ENCODE measurements at places on chromosomes 11 and 22. TPM values are rescaled to one million over a fixed set of nuclear protein-coding genes. Genes with fewer than 3 reads are reported as not detected.

GRM5 gene
- 0.15 TPM for total RNA-seq

LRRC56 gene
- 2.0 TPM for total RNA-seq

INPP5J gene
- total RNA-seq = 0.87 TPM

SLC22A25 gene
- total RNA-seq = not detected

POTEH gene
- not detected for total RNA-seq

ABCC8 gene
- not detected for total RNA-seq

F2 gene
- 1.1 TPM for total RNA-seq

FJX1 gene
- total RNA-seq = 36.1 TPM

SMIM38 gene
- total RNA-seq = not detected

KCNK4 gene
- not detected for total RNA-seq

CHADL gene
- 0.87 TPM for total RNA-seq

SLC5A12 gene
- total RNA-seq = 0.10 TPM

GRCh38 chr11:130390071-130390758 lies 38.2 kb downstream of the ADAMTS8 start:
- DNase-seq = peak; percentile 73

DNA sequence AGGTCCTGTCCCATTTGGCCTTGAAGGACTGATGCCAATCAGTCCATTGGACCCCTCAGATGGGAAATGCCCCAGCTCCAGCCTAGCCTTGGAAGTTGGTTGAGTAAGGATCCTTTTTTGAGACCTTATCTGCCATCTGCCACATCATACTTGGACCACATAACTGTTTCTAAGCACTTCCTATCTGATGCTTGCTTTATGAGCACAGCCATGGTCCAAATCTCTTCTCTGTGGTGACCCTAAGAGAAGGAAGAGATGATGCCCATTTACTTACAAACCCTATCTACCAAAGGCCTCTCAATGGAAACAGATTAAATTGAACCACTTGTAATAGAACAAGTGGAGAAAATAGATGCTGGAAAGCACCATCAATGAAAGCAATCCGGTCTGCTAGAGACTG lies 53.8 kb upstream of the TTC12 start:
- no peak for DNase-seq

DNA sequence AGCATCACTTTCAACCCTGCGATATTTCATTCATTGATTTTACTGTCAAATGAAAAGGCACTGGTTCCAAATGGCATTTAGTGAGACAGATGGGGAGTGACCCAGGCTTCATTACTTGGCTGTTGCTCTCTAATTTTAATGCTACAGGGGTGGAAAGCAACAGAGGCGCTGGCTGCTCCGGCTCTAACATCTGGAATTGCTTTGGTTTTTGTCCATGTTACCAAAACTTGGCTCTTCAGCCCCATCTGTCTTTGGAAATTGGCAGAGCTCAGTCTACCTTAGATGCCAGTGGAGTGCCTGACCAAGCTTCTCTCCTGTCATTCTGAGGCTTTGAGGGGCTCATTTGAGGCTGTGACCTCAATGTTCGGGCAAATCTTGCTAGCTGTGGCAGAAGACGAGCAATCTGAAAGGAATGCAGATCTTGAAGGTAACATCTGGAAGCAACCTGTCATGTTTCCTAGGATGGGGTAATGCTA lies 409.5 kb upstream of the SYN3 start:
- no peak for DNase-seq

- no peak for DNase-seq
These were observed 4.3 kb downstream of the INCENP start for GRCh38 chr11:62127941-62128770.

DNA sequence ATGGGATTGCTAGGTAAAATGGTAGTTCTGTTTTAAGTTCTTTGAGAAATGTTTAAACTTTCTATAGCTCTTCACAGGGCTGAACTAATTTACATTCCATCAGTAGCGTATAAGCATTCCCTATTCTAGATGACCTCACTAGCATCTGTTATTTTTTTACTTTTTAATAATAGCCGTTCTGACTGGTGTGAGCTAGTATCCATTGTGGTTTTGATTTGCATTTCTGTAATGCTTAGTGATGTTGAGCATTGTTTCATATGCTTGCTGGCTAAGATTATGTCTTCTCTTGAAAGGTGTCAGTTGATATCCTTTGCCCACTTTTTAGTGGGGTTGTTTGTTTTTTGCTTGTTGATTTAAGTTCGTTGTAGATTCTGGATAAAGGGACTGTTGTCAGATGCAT lies 35.9 kb downstream of the MMP27 start:
- DNase-seq = no peak

DNA sequence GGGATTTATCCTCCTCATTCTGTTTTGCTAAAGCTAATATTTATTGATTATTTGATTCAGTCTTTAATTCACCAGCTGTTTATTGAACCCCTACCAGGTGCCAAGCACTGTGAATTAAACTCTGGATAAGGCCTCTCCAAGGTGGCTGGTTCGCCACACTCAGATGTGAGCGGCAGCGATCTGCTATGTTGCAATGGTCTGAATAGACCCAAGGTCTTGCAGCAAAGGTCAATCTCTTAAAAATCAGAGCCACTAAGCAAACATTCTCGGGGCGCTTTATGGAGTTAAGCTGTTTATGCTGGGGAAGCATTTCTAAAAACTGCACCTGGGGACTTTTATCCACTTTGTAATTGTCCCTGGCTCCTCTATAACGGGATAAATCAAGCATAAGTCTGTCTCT lies 10.5 kb upstream of the TSPAN18 start:
- no peak for DNase-seq

GRCh38 chr11:5815534-5815933 lies 6.8 kb downstream of the OR52N2 start:
- DNase-seq = no peak

GRCh38 chr11:59254286-59254685 lies 41.6 kb upstream of the MPEG1 start:
- DNase-seq = no peak

DNA sequence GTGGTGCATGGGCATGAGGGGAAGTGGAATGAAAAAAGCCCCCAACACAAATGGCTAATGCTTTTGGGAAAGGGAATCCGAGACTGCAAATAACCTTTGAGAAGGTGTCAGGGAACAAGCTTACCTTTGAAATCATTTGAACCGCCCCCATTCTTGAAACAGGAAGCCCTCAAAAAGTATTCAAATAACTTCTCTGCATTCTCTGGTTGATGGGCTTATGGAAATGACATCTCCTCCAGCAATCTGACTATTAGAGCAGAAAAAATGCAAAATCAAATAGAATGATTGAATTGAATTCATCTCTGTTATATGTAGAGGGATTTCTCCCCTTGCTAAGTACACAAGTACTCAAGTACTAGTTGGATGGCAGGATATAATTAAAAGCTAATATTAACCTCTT lies 409.9 kb downstream of the TMEM135 start:
- DNase-seq = no peak

GRCh38 chr11:122668562-122669090 lies 13.1 kb downstream of the UBASH3B start:
- peak; percentile 75 for DNase-seq

DNA sequence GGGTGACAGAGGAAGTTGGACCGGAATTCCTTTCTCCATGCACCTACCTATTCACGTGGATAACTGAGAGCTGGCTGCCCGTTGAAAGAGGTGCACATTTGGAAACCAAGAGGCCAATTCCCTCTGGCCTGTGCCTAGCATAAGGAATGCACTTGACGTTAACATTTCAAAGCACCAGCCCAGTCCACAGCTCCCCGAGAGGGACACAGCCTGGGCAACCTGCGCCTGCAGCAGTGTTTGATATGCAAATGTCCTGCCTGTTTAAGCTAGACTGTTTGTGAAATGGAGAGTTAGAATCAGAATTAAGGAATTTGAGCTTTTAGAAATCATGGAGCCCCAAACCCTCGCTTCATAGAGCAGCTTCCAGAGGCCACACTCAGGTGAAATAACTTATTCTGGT lies 126.1 kb downstream of the DSCAML1 start:
- DNase-seq = no peak

GRCh38 chr11:134124660-134125451 lies 56.0 kb downstream of the JAM3 start:
- no peak for DNase-seq

DNA sequence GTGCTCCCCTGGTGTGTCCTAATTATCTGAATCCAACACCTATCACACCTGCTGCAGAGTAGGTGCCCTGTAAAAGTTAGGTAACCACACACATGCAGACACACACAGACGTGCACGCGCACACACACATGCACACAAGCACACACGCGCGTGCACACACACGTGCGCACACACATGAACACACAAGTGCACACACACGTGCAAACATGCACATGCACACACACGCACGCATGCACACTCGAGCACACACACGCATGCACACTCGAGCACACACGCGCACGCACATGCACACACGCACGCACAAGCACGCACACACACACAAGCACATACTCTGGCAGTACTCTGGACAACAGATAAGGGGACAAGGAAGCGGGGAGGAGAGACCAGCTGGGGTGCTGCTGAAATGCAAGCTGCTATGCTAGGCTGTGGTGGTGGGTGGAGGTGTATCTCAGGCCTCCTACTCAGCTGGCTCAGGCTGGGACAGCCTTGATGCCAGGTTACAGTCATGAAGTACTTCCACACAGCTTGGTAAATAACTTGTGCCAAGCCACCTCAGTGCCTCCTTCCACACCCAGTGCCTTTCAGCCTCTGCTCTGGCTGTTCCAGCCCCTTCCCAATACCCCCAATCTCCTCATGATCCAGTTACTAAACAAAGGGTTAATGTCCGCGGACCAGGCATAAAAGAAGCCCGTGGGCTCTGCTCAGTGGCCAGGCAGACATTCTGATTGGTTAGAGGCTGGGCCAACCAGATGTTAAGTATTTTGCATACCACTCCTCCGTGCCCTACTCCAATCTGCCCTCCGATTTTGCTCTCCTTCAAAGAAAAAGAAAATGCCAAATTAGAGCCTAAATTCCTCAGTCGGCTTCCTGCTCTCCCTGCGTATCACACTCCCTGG lies 374.1 kb downstream of the TENM4 start:
- no peak for DNase-seq

GRCh38 chr22:35864545-35865165 lies 147.0 kb downstream of the APOL5 start:
- no peak for DNase-seq

- DNase-seq = no peak
These were observed 28.0 kb downstream of the ARHGAP1 start for GRCh38 chr11:46672381-46672839.

DNA sequence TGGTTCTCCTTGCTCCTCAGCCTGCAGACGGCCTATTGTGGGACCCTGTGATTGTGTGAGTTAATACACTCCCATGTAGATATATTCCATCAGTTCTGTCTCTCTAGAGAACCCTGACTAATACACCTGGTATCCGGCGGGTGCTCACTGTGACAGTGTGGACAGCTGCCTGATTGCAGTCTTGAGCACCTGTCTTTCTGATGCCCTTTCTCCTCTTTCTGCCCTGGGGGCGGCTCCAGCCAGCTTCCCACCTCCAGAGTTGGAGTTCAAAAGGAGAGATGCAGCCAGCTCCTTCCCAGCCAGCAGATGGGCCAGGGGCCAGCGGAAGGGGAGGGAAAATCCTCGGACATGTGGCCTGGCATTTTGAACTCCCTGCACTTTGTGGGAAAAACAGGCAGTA lies 15.0 kb downstream of the SMIM38 start:
- no peak for DNase-seq

GRCh38 chr11:61534025-61534932 lies 25.7 kb downstream of the LRRC10B start:
- DNase-seq = no peak

- no peak for DNase-seq
These were observed 9.2 kb upstream of the FGF3 start for GRCh38 chr11:69828276-69828970.

GRCh38 chr11:35662061-35662648 lies 420 bp upstream of the TRIM44 start:
- DNase-seq = peak; percentile 36

DNA sequence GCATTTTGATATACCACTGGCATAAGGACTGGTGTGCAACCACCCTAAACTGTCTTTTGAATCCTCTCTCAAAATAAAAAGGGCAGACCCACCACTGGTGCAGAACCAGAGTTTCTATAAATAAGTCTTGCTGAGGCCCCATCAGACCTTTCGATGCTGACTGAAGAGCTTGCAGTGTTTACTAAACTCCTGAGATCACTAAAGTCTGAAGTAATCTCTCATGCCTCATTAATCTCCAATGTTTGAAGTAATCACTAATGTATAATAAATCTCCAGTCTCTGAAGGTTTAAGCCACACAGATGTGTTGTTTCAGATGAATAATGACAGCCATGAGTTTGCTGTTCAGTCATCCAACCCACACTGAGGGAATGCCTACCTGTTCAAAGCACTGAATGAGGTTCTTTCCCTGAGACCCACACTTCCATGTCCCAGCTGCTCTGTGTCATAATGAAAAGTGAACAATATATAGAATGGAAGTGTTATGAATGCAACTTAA lies 50.6 kb upstream of the DEUP1 start:
- DNase-seq = peak; percentile 98

- DNase-seq = peak; percentile 4
These were observed 936.2 kb upstream of the CHORDC1 start for GRCh38 chr11:91158891-91159537.
